Suppressor macrophage treated with lipopolysaccharide for 1 hour (primary cell): ENCODE measurements at places on chromosomes 6 and 20.

GRCh38 chr6:30463651-30464618, 25.4 kb upstream of the HLA-E start:
- peak; percentile 71 for DNase-seq

- no peak for DNase-seq
Observed at GRCh38 chr6:155710704-155711103, 255.1 kb upstream of the NOX3 start.

- DNase-seq: peak; percentile 46
Observed at GRCh38 chr6:129657483-129657882, 52.5 kb downstream of the ARHGAP18 start.

DNA sequence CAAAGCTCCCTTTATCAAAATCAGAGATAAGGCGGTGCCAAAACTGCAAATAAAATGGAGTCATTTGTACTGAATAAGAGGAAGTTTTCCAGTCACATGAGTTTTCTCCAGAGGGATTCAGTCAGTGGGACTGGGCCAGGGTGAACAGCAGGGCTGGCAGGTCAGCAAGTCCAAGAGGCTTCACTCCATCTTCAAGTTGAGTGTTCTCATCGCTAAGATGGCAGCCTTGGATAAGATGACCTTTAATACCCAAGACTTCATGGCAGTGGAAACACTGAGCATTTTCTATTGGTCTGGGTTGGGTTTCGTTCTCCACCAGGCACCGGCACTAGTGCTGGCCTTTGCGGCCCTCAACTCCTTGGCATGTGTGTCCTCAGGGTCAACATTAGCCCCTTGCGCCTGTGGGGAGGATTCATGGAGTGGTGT, 29.3 kb upstream of the IGF2R start:
- no peak for DNase-seq

- peak; percentile 69 for DNase-seq
Observed at GRCh38 chr20:50496773-50497385, 13.3 kb upstream of the PTPN1 start.

GRCh38 chr6:167137081-167137480, 14.2 kb downstream of the CCR6 start:
- no peak for DNase-seq

GRCh38 chr6:3227363-3228045, at the start of gene TUBB2B:
Gene TUBB2B (minus strand): TSS chr6:3227653. CDS start chr6:3227543, 110 bp downstream.
- peak; percentile 26 for DNase-seq

- no peak for DNase-seq
Observed at GRCh38 chr6:164942271-164942670, 367.1 kb downstream of the C6orf118 start.

DNA sequence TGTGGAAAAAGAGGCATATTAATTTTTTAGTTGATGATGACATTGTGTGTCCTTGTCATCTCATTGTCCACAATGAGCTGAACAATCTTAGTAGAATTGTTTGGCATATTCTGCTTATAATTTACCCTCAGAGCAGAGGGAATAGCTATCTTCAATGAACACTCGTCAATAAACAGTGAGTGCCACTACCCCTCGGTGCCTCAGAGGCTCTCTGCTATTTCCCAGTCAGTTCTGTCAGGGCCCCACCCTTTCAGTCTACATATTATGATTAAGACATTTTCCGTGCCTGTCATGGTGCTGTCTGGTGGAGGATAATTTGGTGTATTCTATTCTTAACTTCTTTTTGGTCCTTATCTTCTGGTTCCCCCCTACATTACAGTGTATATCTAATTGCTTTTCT, 31.2 kb downstream of the NUS1 start:
- no peak for DNase-seq

DNA sequence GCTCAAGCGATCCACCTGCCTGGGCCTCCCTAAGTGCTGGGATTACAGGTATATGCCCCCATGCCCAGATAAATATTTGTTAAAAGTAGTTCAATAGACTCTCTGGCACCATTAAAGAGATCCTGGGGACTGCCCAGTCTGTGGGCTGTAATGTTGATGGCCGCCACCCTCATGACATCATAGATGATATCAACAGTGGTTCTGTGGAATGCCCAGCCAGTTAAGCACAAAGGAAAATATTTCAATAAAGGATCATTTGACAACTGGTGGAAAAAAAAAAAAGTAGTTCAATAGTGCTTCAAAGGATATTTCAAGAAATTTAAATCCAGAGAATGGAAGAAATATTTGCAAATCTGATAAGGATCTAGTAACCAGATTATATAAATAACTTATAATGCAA, 1.5 kb upstream of the CRIP3 start:
- DNase-seq: peak; percentile 33

GRCh38 chr6:133085896-133086295, 155.3 kb upstream of the EYA4 start:
- DNase-seq: no peak

- DNase-seq: no peak
Observed at GRCh38 chr20:59836767-59837166, 96.7 kb downstream of the SYCP2 start.
